ENCODE measurements at places on chromosomes 5 and 9. TPM values are rescaled to one million over a fixed set of nuclear protein-coding genes. Genes with fewer than 3 reads are reported as not detected.

Gene CDK9
- 128 TPM for total RNA-seq

- peak; percentile 60 for DNase-seq
Observed at GRCh38 chr5:72280581-72281069, 39.4 kb downstream of the MRPS27 start.

GRCh38 chr5:142978726-142979125, 208.5 kb downstream of the ARHGAP26 start:
- DNase-seq, result peak; percentile 70

DNA sequence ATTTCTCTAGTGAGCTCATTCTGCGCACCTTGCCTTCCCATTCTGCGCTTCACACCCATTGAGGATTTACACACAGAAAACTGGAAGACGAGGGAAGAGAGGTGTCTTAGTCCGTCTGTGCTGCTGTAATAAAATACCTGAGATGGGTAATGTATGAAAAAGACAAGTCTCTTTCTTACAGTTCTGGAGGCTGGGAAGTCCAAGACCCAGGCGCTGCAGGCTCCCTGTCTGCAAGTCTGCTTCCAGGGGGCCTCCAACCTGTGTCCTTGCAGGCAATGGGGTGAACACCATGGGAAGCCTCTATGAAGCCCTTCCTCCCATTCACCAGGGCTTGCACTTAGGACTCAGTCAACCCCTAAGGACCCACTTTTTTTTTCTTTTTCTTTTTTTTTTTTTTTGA, 245.0 kb downstream of the AUH start:
- DNase-seq, result no peak

GRCh38 chr5:145803112-145804004, 31.8 kb downstream of the PRELID2 start:
- DNase-seq, result no peak

- no peak for DNase-seq
Observed at GRCh38 chr9:71498691-71499090, 269.6 kb downstream of the CEMIP2 start.

GRCh38 chr9:100098046-100098886, 534 bp downstream of the ERP44 start:
- DNase-seq, result peak; percentile 80

DNA sequence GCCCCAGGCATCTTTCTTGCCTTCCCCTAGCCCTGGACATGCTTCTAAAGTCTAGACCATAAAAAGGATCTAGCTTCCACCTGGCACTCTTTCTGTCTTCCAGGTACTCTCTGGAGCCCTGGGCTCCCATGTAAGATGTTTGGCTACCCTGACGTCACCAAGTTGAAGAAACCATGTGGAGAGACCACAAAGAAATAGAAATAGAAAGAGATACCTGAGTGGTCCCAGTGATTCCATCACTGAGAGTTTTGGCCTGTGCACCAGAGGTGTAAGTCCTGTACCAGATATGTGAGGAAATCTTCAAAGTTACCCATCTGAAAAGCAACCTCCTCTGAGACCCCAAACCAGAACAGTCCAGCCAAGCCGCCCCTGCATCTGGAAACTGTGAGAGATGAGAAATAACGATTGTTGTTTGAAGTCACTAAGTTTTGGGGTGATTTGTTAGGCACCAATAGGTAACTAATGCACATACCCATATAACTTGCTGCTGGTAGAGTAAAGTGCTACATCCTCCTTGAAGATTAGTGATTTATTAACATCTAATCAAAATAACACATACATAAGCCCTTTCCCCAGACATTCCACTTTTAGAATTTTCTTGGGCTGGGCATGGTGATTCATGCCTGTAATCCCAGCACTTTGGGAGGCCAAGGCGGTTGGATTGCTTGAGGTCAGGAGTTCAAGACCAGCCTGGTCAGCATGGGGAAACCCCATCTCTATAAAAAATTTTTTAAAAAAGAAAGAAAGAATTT, 85.7 kb upstream of the LHFPL2 start:
- no peak for DNase-seq

DNA sequence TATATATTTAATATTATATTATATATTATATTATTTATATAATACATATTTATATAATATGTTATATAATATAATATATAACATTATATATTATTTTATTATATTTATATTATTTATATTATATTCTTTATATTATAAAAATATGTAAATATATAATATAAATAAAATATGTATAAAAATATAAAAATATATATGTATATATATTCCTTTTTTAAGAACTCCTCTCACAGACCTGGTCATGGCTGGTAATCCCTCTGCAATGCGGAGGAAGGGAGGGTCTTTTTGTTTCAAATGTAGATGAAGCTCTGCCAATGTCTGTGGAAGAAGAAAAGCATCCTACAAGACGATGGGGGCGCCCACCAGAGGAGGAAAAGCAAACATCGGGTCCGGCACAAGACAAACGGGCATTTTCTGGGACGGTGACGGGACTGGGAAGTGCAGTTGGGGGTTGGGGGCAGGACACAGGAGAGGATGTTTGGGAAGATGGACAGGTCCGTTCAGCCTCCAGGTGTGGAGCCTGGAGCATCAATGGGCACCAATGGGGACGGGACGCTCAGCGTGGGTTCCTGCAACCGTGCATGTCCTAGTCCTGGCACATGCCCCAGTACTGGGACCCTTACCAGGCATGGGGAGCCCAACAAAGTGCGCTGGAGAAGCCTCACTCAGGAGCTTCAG, 194.0 kb downstream of the IRX1 start:
- DNase-seq, result no peak

GRCh38 chr5:79510638-79511037, 3.3 kb downstream of the HOMER1 start:
- DNase-seq, result no peak

- DNase-seq, result no peak
Observed at GRCh38 chr9:135993765-135994500, 32.8 kb upstream of the UBAC1 start.

GRCh38 chr5:173809014-173809413, 79.1 kb upstream of the CPEB4 start:
- DNase-seq, result no peak

GRCh38 chr9:133238851-133239532, 29.9 kb upstream of the OBP2B start:
- DNase-seq, result peak; percentile 51

- DNase-seq, result no peak
Observed at GRCh38 chr9:123883634-123884033, 46.3 kb downstream of the DENND1A start.
